ENCODE measurements at places on chromosomes 12 and 14.

GRCh38 chr14:81884382-81884781 lies 350.7 kb upstream of the SEL1L start:
- no peak for DNase-seq

GRCh38 chr14:24911324-24912109 lies 138.4 kb downstream of the STXBP6 start:
- DNase-seq = no peak

- DNase-seq = no peak
These were observed 549.6 kb downstream of the DIO2 start for GRCh38 chr14:79661752-79662151.

- no peak for DNase-seq
These were observed 70.4 kb upstream of the SLCO1C1 start for GRCh38 chr12:20624718-20625117.

DNA sequence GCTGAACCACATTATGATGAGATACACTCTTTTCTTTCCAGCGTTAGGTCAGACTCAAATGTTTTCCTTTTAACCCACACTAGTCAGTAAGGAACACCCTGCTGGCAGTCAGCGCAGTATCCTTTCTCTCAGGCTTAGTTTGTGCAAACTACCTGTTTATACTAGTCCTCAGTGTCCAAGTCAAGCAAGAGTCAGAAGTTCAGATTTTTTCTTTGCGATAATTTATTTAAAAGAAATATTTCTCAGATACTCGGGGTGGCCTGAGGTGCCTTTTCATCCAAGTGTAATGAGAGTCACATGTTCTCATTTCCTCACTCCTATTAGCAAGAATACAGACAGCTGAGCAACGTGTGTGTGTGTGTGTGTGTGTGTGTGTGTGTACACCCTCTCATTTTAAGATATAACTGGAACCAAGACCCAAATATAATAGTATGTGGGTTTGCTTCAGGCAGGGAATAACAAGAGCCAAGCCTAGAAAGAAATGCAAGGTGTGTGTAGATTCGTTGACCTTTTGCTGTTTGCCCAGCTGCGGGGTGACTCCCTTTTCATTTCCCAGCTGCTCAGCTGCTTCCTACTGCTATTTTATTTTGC lies 182.7 kb downstream of the KICS2 start:
- no peak for DNase-seq

DNA sequence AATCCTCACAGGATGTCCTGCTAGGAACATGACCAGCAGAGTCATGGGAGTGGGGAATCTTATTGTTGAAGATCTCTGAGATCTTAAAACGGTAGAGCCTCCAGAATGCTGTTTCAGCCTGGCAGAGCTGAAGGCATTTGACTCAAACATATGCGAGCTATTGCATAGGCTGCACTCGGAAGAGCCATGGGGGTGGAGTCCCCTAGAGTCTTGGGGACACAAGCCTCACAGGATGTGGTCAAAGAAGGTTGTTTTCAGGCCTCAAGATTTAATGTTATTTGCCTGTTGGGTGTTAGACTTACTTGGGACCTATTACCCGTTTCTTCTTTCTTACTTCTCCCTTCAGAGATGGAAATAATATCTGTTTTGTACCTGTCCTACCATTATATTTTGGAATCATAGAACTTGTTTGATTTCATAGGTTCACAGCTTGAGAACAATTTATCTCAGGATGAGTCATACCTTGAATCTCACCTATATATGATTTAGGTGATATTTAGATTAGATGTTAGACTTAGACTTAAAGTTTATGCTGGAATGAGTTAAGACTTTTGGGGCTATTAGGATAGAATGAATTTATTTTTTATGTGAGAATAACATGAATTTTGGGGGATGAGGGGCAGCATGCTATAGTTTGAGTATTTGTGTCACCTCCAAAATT lies 172.2 kb upstream of the ATP2B1 start:
- no peak for DNase-seq

DNA sequence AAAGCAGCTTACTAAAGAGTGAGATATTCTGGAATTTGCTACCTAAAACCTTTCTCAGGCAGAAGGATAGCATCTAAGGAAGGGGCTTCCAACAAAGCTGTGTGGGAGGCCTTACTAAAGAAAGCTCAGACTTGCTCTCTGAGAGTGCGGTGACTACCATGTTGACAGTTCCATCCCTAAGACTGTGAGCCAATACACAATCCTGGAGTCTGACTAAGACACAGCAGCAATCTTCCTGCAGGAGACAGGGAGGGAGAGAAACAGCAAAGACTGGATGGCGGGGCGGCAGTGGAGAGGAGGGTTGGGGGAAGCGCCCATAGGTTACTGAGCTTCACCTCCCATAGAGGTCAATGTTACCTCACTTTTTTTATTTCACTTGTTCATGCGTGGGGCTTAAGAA lies 70.9 kb downstream of the KITLG start:
- DNase-seq = no peak

GRCh38 chr12:80813820-80814219 lies 97.1 kb downstream of the MYF5 start:
- no peak for DNase-seq

- DNase-seq = no peak
These were observed 32.8 kb downstream of the GALC start for GRCh38 chr14:87960013-87960787.

DNA sequence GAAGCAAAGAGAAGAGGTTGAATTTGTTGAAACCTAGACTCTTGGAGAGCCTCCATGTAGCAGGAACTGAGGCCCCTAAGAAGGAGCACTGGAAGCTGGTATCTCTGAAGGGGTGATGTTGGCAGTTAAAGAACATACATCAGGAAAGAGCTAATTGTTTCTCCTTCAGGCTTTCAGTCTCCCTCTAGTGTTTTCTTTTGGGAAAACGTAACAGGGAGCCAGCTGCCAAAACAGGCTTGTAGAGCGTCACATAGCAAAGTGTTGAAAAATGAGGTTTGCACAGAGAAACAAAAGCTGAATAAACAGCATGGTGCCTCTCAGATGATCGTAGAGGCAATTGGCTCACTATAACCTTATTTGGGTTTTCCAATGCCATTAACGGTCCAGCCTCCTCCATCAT lies 46.9 kb upstream of the CAND1 start:
- DNase-seq = no peak

DNA sequence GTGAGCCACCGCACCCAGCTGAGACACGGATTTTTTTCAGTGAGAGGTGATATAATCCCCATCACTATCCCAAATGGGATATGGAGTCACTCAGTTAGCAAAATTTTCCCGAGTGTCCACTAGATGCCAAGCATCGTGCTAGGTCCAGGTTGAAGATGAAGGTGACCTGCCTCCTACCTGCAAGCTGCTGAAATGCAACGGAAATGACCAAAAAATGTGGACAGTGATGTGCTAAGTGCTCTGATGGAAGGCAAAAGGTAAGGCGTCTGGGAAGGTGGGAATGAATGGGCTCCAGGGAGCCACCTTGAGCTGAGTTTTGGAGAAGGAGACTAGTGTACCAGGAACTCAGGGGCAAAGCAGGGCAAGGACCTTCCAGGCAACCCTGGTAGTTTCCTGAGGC lies 64.6 kb downstream of the CALM1 start:
- no peak for DNase-seq

DNA sequence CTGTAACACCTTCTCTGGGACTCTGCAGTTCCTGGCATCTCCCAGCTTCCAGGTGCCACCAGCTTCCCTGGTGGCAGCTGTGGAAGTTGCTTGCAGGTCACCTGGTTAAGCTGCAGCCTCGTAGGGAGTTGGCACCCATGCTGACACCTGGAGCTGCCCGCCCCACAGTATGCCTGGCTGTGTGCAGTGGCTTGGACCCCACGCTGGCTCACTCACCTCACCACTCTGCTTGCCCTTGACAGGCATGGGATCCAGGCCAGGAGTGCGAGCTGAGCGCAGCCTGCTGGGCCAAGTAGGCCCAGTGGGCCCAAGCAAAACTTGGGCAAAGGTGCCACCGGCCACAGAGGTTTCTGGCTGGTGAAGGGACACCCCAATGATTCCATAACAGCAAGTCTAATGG lies 48.5 kb downstream of the EGLN3 start:
- DNase-seq = no peak

- no peak for DNase-seq
These were observed 9.9 kb downstream of the DBX2 start for GRCh38 chr12:45040977-45041376.

GRCh38 chr14:103194256-103195045 lies 71.2 kb downstream of the TNFAIP2 start:
- no peak for DNase-seq

- DNase-seq = no peak
These were observed 159.6 kb downstream of the PLCZ1 start for GRCh38 chr12:18578191-18578590.

DNA sequence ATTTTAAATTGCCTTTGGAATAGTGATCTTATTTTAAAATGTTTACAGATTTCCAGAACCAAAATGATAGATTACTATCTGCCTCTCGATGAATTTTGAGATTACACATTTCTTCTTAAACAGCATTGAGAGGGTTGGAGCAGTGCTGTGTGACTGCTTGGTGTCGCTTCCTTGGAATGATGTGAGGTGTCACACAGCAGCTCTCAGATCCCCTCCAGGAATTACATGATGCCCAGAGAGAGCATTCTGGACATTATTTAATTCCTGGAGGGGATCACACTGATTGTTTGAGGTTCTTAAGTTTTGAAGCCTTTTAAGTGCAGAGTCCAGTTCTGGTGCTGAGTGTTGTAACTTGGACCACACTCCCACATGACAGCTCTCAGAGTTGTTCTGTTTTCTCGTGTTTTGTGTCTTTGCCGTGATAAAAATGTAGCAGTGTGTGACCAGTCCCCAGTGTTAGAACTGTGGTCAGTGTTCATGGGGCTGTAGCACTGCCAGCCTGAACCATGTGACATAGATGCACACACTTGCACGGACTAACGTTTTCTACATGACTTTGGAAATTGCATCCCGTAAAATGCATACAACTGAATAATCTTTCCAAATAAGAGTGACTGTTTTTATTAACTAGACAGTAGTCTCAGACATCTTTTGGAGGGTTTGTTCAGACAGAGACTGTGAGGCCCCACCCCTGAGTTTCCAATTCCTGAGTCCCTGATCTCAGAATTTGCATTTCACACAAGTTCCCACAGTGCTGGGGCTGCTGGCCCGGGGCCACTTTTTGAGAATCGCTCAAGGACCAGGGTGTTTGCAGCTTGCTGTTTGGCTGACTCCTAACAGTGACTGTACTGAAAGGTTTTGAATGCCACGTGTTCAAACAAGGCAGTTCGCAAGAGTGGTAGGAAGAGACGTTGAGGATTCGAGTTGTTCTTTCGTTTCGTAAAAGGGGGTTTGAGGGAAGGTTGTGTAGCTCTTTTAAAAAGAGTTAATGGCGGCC lies 26.0 kb downstream of the XRCC3 start:
- DNase-seq = no peak

DNA sequence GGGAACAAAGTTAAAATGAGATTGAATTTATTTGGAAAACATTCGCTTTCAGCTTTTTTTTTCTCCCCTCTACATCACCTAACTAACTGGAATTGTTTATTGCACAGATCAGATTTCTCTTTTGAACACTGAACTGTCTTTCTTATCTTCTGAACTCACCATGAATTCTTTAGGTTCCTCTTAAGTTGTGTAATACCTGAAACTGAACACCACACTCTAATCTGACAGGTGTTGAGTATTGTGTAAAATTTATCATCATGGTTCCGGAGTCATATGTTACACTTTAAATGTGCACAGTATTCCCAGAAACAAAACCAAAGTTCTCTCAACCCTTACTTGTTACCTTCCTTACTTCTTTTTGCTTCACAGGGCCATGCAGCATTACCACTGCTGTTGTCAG lies 66.8 kb downstream of the TGFB3 start:
- no peak for DNase-seq

- DNase-seq = no peak
These were observed 337.1 kb downstream of the TMEM121 start for GRCh38 chr14:105863296-105864108.

- DNase-seq = no peak
These were observed 21.6 kb downstream of the RFC5 start for GRCh38 chr12:118038137-118038536.

GRCh38 chr12:117212563-117213190 lies 22.4 kb upstream of the FBXO21 start:
- peak; percentile 22 for DNase-seq

- DNase-seq = no peak
These were observed 118.0 kb upstream of the TMEM260 start for GRCh38 chr14:56461276-56462275.

DNA sequence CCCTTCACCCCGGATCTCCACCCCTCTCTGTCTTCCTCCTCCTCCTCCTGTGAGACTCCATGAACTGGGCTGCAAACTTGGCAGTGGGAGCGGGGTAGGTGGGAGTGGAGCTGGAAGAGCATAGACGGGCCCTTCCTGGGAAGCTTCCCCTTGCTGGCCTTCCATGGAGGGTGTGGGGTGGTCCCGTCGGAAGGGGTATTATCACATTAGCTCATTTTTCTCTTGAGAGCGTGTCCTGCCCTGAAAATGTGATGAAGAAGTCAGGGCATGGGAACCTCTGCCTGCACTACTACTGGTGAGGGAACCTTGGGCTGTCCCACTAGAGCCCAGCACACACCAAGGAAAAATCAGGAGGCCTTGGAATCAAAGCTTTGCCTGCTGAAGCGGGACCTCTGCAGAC lies 66.5 kb downstream of the CACNA1C start:
- no peak for DNase-seq

DNA sequence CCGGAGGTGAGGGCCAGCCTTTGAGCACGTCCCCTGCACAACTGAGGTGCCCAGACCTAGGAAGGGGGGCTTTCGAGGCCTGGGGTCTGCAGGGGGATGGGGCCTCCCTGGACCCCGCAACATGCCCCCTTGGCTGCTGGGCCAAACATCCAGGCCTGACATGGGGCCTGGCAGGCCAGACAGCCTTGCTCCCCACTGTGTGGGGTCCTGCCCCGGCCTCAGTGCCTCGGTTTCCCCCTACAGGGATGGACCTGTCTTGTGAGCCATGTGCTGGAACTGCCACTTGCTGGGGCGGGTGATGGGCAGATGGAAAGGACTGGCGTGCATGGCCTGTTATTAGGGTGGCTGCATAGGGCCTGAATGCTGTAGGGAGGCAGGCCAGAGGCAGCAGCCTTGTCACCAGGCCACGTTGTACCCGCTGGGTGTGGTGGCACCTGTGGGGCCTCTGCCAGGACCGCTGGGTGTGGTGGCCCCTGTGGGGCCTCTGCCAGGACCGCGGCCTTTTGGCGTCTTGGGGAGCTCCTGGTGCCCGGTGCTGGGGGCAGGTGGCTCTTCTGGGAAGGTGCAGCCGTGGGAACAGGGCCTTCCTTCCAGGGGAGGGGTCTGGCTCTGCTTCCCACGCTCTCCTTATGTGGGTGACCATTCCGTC lies 20.4 kb downstream of the ASPG start:
- DNase-seq = no peak

DNA sequence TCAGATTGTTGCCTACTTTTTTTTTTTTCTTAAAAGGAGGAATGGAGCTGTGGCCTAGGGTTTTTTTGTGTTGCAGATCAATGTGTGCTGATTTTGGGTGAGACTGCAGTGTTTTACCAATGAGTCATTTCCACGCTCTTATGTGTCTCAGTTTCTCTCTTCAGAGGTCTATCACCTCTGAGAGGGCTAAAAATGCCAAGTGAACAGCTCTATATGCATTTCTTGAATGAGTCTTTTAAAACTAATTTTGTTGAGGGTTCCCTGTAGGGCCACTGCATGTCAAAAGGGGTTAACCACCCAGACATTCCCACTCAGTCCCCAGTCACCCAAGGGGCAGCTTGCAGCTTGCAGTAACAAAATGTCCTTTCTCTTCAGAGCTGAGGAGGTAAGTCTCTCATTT lies 24.3 kb upstream of the GLIPR1L2 start:
- no peak for DNase-seq
